ENCODE measurements at places on chromosomes 2 and 18. TPM values are rescaled to one million over a fixed set of nuclear protein-coding genes. Genes with fewer than 3 reads are reported as not detected.

GRCh38 chr18:23133860-23134779 is 1.2 kb upstream of the CABLES1 start:
- peaks cover 37% of the 10 kb centered on the region for H3K4me1 ChIP-seq
- peak overlapping the region; percentile 85 for H3K27ac ChIP-seq
- no peak for DNase-seq

DNA sequence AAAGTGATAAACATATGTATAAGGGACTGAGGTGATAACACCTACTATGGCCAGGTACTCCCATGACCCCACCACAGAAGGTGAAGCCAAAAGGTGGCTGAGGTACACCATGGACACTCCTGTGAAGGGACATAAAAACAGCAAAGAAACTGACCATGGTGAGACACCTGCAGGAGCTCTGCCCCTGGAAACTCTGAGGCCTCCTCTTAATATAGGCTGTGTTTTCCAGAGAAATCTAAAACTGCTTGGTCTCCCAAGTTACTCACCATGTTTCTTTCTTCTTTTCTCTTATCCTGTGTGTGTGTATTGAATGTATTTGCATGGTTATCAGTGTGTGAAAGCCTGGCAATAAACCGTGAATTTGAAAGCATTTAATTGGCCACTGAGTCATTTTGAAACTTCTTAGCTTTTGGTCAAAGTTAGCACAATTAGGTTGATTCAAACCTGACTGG is 739.3 kb upstream of the GCFC2 start:
- no peaks in the 10 kb centered on the region for H3K4me1 ChIP-seq
- no peak overlapping the region for H3K27ac ChIP-seq

- peaks cover 3% of the 10 kb centered on the region for H3K27me3 ChIP-seq
- H3K27ac ChIP-seq = no peak overlapping the region
- H3K4me1 ChIP-seq = no peaks in the 10 kb centered on the region
- no peak overlapping the region for H3K4me3 ChIP-seq
These were observed 50.2 kb downstream of the COL4A3 start for GRCh38 chr2:227214622-227215041.

DNA sequence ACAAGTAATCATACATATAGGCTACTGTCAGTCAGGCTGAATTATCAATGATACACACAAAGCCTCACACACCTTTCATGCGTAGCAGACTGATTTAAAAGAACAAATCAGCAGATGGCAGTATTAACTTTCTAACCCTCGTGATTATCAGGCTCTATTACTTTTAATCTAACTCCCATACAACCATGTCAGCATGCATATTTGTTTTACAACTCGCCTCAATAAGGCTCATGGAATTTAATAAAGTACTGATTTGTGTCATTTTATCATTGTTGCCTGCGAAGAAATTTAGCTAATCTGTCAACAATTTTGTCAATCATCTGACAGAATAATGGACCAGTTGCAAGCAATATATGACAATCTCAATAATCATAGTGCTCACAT is 82.8 kb downstream of the SLC25A12 start:
- H3K27ac ChIP-seq = no peak overlapping the region
- H3K27me3 ChIP-seq = no peaks in the 10 kb centered on the region
- H3K4me1 ChIP-seq = peaks cover 19% of the 10 kb centered on the region
- H3K4me3 ChIP-seq = no peak overlapping the region

DNA sequence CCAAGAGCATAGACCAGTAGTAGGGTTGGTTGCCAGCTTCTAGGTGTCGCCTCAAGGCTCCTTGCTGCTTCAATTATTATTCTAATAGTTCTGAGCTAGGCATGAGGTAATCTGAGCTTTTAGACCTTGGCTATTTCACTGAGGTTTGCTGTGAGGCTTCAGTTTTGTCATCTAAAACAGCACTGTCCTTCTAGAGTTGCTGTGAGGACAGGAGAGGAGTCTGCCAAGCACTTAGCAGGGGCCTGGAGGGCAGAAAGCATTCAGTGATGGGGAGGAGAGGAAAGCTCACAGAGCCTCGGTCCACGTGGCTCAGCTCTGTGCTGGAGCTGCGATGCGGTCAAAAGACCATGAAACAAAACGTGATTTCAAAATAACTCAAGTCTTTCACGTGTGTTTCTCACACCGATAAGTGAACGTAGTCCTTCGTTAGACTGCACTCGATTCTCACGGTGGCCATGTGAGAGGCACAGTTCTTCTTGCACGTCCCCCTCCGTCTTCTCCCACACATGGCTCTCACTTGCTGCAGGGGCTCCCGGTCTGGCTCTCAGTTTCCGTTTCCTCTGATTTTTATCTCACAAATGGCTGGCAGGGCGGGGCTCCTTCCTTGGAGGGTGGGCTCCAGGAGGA is 113.7 kb downstream of the B3GNT2 start:
- peak overlapping the region; percentile 41 for H3K4me3 ChIP-seq
- peaks cover 48% of the 10 kb centered on the region for H3K4me1 ChIP-seq
- H3K27ac ChIP-seq = no peak overlapping the region
- no peaks in the 10 kb centered on the region for H3K36me3 ChIP-seq

- no peaks in the 10 kb centered on the region for H3K36me3 ChIP-seq
- no peak overlapping the region for H3K4me3 ChIP-seq
- H3K4me1 ChIP-seq = peaks cover 64% of the 10 kb centered on the region
- no peaks in the 10 kb centered on the region for H3K27me3 ChIP-seq
These were observed 44.3 kb downstream of the SPRED2 start for GRCh38 chr2:65388051-65388531.

DNA sequence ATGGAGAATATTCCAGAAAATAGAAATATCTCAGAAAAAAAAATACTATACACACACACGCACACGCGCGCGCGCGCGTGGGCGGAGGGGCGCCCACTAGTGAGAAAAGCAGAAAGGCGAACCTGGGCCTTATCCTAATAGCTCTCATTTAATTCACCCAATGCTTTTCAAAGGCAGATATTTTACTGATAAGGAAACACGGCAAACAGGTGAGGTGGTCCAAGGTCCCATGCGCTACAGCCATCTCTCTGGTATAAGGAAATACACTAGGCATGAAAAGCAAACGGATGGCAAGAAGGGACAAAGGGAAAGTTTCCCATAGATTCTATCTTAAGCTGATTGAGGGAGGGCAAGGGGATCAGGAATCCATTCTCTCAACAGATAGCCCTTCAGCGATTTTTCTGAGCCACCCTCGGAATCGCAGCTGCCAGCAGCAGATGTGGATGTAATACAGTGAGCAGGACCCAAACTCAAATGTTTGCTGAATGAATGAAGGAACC is 136.7 kb downstream of the TMEM247 start:
- H3K27me3 ChIP-seq = no peaks in the 10 kb centered on the region
- no peak for DNase-seq
- peak overlapping the region; percentile 89 for H3K27ac ChIP-seq
- H3K4me3 ChIP-seq = peak overlapping the region; percentile 94

The UGT1A8 gene
- total RNA-seq = not detected

- DNase-seq = no peak
- H3K36me3 ChIP-seq = peaks cover 3% of the 10 kb centered on the region
- H3K27ac ChIP-seq = no peak overlapping the region
- H3K4me3 ChIP-seq = no peak overlapping the region
- H3K4me1 ChIP-seq = peaks cover 11% of the 10 kb centered on the region
- no peaks in the 10 kb centered on the region for H3K27me3 ChIP-seq
These were observed 45.2 kb upstream of the B3GNT2 start for GRCh38 chr2:62150597-62151305.

DNA sequence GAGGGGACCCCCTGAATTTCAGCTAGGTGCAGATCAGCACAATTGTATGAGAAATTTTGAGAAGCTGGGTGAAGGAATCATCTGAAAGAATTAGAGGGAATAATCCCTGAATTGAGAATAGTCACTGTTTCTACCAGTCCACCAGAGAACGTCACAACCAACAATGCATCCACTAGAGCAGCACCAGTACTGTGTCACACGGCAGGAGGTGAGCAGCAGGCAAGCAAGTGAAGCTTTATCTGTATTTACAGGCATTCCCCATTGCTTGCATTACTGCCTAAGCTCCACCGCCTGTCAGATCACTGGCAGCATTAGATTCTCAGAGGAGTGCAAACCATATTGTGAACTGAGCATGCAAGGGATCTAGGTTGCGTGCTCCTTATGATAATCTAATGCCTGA is 40.7 kb downstream of the GDF7 start:
- H3K36me3 ChIP-seq = peaks cover 10% of the 10 kb centered on the region
- no peaks in the 10 kb centered on the region for H3K4me1 ChIP-seq
- no peak for DNase-seq
- no peak overlapping the region for H3K4me3 ChIP-seq
- peak overlapping the region; percentile 8 for H3K27ac ChIP-seq

GRCh38 chr2:168310580-168310979 is 63.2 kb upstream of the STK39 start:
- H3K4me3 ChIP-seq = no peak overlapping the region
- H3K4me1 ChIP-seq = peaks cover 3% of the 10 kb centered on the region
- H3K27ac ChIP-seq = no peak overlapping the region
- no peaks in the 10 kb centered on the region for H3K36me3 ChIP-seq
- DNase-seq = no peak

DNA sequence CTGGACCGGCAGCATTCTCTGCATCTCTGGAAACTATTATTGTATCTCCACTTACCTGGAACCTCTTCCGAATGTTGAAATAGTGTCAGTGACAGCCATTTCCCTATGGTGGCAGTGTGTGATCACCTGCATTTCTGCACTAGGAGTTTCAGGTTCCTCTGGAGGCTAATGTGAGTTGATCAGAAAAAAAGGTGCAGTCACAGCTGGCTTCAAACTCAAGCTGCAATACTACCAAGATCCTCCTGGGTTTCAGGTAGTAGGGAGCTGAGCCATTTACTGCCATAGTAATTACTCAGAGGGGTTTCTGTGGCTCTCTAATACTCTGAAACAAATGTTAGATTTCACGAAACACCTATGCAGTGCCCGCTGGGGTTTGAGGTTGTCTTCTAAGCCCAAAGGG is 183.5 kb upstream of the OSR1 start:
- no peak for DNase-seq
- H3K4me3 ChIP-seq = no peak overlapping the region
- H3K4me1 ChIP-seq = peaks cover 7% of the 10 kb centered on the region
- H3K27ac ChIP-seq = no peak overlapping the region
- no peaks in the 10 kb centered on the region for H3K36me3 ChIP-seq

DNA sequence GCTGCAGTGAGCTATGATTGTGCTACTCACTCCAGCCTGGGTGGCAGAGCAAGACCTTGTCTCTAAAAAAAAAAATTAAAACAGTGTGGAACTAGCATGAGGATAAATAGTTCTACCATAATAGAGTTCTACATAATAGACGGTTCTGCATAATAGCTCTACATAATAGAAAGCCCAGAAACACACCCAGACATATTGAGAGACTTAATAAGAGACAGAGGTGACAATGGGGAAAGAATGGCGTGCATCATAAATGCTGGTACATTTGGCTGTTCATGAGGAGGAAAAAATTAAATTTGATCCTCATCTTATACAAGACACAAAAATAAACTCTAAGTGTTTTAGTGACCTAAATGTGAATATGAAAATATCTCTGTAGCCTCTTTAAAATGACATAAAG is 58.5 kb downstream of the PTRHD1 start:
- no peaks in the 10 kb centered on the region for H3K4me1 ChIP-seq
- H3K36me3 ChIP-seq = peaks cover 8% of the 10 kb centered on the region
- H3K27me3 ChIP-seq = no peaks in the 10 kb centered on the region
- no peak overlapping the region for H3K27ac ChIP-seq
- DNase-seq = no peak

- H3K36me3 ChIP-seq = peaks cover 3% of the 10 kb centered on the region
- peak within 1 kb of the TSS; percentile 81 for H3K27ac ChIP-seq
- H3K27me3 ChIP-seq = no peaks in the 10 kb centered on the region
- DNase-seq = peak; percentile 91
- H3K4me1 ChIP-seq = peaks cover 21% of the 10 kb centered on the region
These were observed at the start of gene MERTK for GRCh38 chr2:111897924-111898702. Gene MERTK, plus strand, starts transcription at chr2:111898607. Its CDS starts 129 bp downstream, at chr2:111898736.
